ENCODE measurements at places on chromosomes 2 and 18. TPM values are rescaled to one million over a fixed set of nuclear protein-coding genes. Genes with fewer than 3 reads are reported as not detected.

The UGT1A8 gene
- total RNA-seq: 0.08 TPM

The RAB27B gene
- total RNA-seq: 1.3 TPM

The KCNG2 gene
- 0.12 TPM for total RNA-seq

The RFTN2 gene
- total RNA-seq: 9.0 TPM

The IKZF2 gene
- total RNA-seq: 7.6 TPM

The PSMA8 gene
- total RNA-seq: not detected

The RAPH1 gene
- total RNA-seq: 16.5 TPM

The RNF144A gene
- 1.7 TPM for total RNA-seq

The SLC5A7 gene
- total RNA-seq: not detected

The DHRS9 gene
- total RNA-seq: not detected

The FAM237A gene
- total RNA-seq: not detected

The HRH4 gene
- total RNA-seq: 0.08 TPM

The ANKRD62 gene
- not detected for total RNA-seq

The CTNNA2 gene
- not detected for total RNA-seq

The DPYSL5 gene
- not detected for total RNA-seq

The CYTIP gene
- total RNA-seq: 0.23 TPM

The RESP18 gene
- total RNA-seq: not detected

The PLEKHA3 gene
- total RNA-seq: 7.8 TPM

The FBXO48 gene
- total RNA-seq: 0.23 TPM

The C18orf63 gene
- total RNA-seq: not detected

The SKOR2 gene
- total RNA-seq: not detected

The VWC2L gene
- not detected for total RNA-seq

The SLC66A3 gene
- 26.4 TPM for total RNA-seq

The DSG1 gene
- not detected for total RNA-seq

The COL4A4 gene
- total RNA-seq: 6.8 TPM

The CHST9 gene
- total RNA-seq: not detected
